ENCODE measurements at places on chromosomes 2 and 18.

- no peak for DNase-seq
These were observed 26.3 kb downstream of the PAX3 start for GRCh38 chr2:222272446-222273015.

- no peak for DNase-seq
These were observed 68.7 kb downstream of the MTHFD2 start for GRCh38 chr2:74267068-74267467.

- no peak for DNase-seq
These were observed 32.9 kb upstream of the POMC start for GRCh38 chr2:25201265-25201664.

DNA sequence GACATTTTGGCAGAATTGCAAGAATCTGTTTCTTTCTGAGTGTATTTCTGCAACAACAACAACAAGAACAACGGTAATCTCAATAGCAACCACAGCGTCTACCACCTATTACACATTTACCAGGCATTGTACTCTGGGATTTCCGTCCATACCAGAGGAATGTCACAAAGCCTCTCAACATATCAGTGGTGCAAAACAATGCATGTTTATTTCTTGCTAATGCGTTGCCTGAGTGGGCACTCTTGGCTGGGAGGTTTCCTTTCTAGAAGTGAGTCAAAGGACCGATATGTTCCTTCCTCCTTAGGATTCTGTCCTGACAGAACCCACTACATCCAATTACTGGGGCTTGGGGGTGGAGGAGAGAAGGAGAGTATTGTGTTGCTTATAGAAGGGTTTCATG lies 585.6 kb downstream of the TSN start:
- no peak for DNase-seq
